T-helper 1 cell (primary cell): ENCODE measurements at places on chromosomes 7 and 10.

GRCh38 chr10:64896582-64896981 lies 1375.4 kb downstream of the REEP3 start:
- no peak for DNase-seq

GRCh38 chr7:137613006-137613525 lies 233.7 kb downstream of the DGKI start:
- DNase-seq = no peak

GRCh38 chr10:96930469-96930868 lies 98.4 kb downstream of the LCOR start:
- DNase-seq = no peak

- no peak for DNase-seq
These were observed 5.2 kb downstream of the ABCA13 start for GRCh38 chr7:48176356-48176893.

GRCh38 chr10:122744257-122744656 lies 44.6 kb upstream of the C10orf120 start:
- DNase-seq = no peak

DNA sequence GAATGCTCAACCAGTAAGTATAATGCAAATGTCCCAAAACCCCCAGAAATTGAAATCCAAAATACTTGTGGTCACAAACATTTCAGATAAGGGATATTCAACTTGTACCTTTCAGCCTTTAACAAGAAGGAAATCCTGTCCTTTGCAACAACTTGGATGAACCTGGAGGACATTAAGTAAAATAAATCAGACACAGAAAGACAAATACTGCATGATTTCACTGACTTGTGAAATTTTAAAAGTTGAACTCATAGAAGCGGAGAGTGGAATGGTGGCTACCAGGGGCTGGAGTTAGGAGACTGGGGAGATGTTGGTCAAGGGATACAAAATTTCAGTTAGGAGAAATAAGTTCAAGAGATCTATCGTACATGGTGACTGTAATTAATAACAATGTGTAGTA lies 187.6 kb downstream of the DNAH11 start:
- no peak for DNase-seq

GRCh38 chr10:71472912-71473311 lies 76.2 kb downstream of the CDH23 start:
- DNase-seq = no peak

DNA sequence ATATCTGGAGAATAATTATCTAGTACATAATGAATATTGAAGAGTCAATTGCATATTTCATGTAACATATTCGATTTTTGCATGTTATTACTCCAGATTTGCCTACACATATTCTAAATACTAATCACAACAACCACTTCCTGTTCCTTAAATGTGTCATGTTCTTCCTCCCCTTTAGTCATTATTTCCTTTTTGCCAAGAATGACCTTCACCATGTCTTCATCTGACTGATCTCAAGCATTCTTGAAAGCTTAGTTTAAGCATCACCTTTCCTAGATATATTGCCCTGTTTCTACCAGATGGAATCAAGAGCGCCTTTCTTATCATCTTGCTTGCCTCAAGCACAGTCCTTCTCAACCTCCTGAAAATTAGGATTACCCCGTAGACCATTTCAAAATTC lies 23.5 kb upstream of the MEOX2 start:
- DNase-seq = no peak

DNA sequence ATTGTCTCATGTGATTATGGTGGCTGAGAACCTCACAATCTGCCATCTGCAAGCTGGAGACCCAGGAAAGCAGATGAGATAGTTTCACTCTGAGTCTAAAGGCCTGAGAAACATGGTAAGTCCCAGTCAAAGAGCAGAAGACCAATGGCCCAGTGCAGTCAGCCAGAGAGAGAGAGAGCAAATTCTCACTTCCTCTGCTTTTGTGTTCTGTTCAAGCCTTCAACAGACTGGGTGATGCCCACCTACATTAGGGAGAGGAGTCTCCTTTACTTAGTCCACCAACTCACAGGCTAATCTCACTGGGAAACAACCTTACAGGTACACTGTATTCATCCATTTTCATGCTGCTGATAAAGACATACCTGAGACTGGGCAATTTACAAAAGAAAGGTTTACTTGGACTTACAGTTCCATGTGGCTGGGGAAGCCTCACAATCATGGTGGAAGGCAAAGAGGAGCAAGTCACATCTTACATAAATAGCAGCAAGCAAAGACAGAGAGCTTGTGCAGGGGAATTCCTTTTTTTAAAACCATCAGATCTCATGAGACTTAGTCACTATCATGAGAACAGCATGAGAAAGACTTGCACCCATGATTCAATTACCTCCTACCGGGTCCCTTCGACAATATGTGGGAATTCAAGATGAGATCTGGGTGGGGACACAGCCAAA lies 4.7 kb upstream of the FRMPD2 start:
- DNase-seq = peak; percentile 4

DNA sequence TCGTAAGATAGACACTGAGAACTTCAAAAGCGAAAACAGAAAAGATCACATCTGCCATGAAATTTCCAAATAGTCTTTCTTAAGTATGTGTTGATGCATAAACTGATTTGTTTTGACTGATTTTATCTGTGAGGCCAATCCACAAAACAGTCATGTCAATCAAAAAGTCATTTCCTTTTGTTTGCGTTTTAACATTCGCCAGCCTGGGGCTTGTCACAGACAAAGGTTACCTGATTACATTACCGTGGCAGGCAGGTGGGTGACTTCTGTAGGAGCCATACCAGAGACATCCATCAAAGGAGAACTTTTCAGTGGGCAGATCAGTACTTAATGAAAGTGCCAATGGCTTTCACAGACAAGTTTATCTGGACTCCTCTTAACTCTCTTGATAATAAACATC lies 45.5 kb upstream of the BET1 start:
- no peak for DNase-seq

GRCh38 chr10:132815168-132815857 lies 29.4 kb upstream of the NKX6-2 start:
- DNase-seq = no peak

- DNase-seq = peak; percentile 36
These were observed 208.3 kb downstream of the USP6NL start for GRCh38 chr10:11403116-11403515.

GRCh38 chr7:638256-639011 lies 88.1 kb upstream of the DNAAF5 start:
- DNase-seq = no peak

DNA sequence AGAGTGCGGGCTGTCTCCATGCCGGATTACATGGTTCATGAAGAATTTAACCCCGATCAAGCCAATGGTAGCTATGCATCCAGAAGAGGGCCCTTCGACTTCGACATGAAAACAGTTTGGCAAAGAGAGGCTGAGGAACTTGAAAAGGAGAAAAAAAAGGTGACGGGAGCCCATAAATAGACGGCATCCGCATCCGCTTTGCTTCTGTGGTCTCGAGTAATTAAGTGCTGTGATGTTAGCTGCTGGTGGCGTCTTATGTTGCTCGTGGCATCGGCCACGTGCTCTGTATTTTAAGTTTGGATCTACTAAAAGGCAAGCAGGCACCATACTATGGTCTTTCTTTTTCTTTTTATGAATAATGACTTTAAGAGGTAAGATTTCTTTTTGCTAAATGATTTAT lies 11.1 kb downstream of the C7orf57 start:
- DNase-seq = no peak

GRCh38 chr7:140232957-140233917 lies 56.5 kb upstream of the KDM7A start:
- DNase-seq = no peak

DNA sequence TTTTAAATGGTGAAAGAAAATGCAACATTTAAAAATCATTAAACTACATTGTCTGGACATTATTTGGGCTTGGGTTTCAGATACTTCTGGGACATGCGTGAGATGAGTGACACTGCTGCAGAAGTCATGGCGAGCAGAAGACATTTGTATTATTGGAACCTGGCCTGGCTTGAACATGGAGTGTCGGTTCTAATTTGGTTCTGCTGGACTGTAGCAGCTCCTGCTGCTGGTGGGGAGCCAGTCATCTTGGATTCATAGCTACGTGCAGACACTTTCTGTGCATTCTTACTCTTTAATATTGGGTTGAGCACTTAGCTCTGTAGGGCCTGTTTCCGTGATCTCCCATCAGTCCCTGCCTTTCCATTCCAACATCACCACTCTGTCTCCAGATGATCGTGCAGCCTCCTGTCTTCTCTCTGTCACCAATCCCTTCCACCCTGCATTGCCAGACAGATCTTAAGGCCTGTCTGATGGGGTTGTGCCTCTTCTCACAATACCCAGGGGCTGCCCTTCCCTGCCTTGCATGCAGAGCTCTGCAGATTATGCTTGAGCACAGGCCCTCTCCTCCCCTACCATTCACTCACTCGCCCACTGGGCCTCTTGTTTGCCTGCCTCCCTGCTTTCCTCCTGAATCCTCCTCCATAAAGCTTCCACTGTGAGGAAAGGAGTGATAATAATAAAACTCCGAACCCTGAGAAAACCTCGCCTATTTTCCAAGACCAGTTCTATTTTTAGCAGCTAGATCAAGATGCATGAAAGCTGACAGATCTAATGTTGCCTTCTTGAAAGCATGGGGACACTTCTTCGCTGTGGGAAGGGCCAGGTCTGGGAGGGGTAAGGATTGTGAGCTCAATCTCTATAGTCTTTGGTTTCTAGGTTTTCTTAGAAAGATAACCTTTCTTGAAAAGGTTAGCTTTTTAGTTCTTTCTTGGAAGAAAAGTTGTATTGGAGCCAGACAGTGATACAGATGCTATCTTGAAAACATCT lies 32.9 kb downstream of the CELF2 start:
- DNase-seq = no peak
